ENCODE measurements at places on chromosomes 5 and 9. TPM values are rescaled to one million over a fixed set of nuclear protein-coding genes. Genes with fewer than 3 reads are reported as not detected.
A peak's percentile ranks its signal among the peaks of the same experiment; 100 is the strongest.

The UNC5A gene
- total RNA-seq: not detected

The ZNF454 gene
- total RNA-seq: 0.26 TPM

The RMND5B gene
- 21.8 TPM for total RNA-seq

The TLE1 gene
- total RNA-seq: 59.9 TPM

GRCh38 chr9:95724253-95724991, 151.1 kb upstream of the ERCC6L2 start:
- H3K4me3 ChIP-seq: no peak overlapping the region
- DNase-seq: no peak
- no peaks in the 10 kb centered on the region for H3K36me3 ChIP-seq

DNA sequence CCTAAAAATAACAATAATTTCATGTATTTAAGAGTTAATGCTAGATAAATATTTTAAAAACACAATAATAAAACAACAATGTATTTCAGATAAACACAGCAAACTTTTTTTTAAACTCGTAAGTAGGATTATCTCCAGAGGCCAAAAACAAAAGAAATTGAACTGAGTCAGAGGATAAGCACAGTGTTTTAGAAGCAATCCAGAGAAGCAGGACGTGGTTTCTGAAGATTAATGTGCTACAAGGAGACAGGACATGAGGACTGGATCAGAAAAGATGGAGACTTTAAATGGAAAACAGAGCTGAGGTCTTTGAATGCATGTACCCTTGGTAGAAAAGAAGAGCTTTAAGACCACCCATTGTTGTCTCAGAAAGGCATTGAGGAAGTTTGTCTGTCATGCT, 491.2 kb upstream of the TLE4 start:
- H3K27ac ChIP-seq: no peak overlapping the region
- H3K36me3 ChIP-seq: no peaks in the 10 kb centered on the region
- no peak for DNase-seq
- H3K4me3 ChIP-seq: no peak overlapping the region
- H3K4me1 ChIP-seq: no peaks in the 10 kb centered on the region

GRCh38 chr5:157610990-157611389, 35.4 kb upstream of the ADAM19 start:
- no peak overlapping the region for H3K4me3 ChIP-seq
- no peaks in the 10 kb centered on the region for H3K36me3 ChIP-seq
- H3K27me3 ChIP-seq: no peaks in the 10 kb centered on the region
- H3K27ac ChIP-seq: no peak overlapping the region

GRCh38 chr5:115484368-115484767, 60.2 kb downstream of the FEM1C start:
- H3K4me3 ChIP-seq: no peak overlapping the region
- no peak overlapping the region for H3K27ac ChIP-seq

DNA sequence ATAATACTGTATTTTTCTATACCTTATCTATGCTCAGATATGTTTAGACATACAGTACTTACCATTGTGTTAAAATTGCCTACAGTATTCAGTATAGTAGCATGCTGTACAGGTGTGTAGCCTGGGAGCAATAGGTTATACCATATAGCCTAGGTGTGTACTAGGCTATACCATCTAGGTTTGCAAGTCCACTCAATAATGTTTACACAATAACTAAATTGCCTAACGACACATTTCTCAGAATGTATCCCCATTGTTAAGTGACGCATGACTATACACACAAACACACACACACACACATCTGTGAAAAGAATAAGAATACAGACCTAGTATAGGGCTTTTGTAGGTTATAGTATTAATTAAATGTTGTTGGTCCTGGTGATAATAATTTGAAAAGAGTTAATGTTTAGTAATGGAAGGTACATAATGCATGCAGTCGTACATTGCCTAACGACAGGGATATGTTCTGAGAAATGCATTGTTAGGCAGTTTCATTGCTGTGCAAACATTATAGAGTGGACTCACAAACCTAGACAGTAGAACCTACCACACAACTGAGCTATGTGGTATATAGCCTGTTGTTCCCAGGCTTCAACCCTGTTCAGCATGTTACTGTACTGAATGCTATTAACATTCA, 13.6 kb downstream of the TDRD7 start:
- H3K27me3 ChIP-seq: no peaks in the 10 kb centered on the region
- H3K36me3 ChIP-seq: no peaks in the 10 kb centered on the region
- no peak overlapping the region for H3K27ac ChIP-seq
- no peak overlapping the region for H3K4me3 ChIP-seq
- H3K4me1 ChIP-seq: no peaks in the 10 kb centered on the region

DNA sequence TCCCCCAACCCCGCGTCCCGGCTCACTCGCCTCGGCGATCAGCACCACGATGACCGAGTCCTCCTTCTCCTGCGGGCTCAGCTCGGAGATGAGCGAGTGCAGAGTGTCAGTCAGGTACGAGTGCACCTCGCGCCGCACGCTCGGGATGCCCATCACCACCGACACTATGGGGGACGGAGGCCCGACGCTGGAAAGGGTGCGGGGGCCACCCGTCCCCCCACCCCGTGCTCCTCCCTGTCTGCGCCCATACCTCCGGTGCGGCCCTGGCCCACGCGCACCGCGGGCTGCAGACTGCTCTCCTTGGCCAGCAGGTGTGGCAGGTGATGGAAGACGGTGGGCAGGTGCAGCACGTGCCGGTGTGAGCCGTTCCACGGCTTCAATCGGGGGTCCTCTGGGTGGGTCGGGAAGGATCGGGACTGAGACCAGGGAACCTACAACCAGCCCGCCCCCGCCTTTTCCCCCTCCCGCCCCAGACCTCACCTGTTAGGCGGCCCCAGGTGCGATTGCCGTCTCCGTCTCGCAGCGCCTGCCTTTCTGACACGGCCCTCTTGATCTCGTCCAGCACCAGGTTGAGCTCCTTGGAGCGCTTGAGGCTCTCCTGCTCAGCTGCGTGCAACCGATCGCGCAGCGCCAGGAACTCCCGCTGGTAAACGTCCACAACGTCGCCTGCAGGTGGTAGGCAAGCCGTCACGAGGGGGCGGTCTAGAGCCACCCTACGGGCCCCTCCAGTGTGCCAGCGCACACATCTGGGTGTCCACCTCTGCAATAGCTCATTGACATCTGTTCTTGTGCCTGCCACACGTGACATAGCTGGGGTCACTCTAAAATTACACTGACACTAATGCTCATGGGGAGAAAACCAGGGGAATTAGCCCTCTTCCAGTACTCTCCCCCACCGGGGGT, 5.1 kb downstream of the MGAT4B start:
- H3K27me3 ChIP-seq: no peaks in the 10 kb centered on the region
- H3K27ac ChIP-seq: peak overlapping the region; percentile 95
- peak; percentile 86 for DNase-seq
- peaks cover 10% of the 10 kb centered on the region for H3K36me3 ChIP-seq
- H3K4me3 ChIP-seq: no peak overlapping the region

DNA sequence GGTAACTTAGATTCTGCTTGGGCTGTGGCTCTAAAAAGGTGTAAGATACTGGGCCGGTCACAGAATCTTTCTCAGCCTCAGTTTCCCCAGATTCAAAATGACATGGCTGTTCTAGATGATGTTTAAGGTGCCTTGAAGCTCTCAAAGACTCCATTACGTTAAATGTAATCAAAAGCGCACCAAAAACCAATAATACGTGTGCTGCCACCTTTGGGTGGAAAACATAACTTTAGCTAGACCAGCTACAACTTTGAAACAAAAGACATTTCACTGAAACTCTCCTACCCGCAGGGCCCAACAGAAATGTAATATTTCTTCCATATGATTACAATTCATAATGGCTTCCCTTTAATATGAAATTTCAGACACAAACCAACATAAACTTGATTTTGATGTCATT, 35.0 kb upstream of the PCSK5 start:
- no peaks in the 10 kb centered on the region for H3K4me1 ChIP-seq
- DNase-seq: no peak
- no peak overlapping the region for H3K4me3 ChIP-seq
- H3K36me3 ChIP-seq: no peaks in the 10 kb centered on the region
- no peak overlapping the region for H3K27ac ChIP-seq
- no peaks in the 10 kb centered on the region for H3K27me3 ChIP-seq

DNA sequence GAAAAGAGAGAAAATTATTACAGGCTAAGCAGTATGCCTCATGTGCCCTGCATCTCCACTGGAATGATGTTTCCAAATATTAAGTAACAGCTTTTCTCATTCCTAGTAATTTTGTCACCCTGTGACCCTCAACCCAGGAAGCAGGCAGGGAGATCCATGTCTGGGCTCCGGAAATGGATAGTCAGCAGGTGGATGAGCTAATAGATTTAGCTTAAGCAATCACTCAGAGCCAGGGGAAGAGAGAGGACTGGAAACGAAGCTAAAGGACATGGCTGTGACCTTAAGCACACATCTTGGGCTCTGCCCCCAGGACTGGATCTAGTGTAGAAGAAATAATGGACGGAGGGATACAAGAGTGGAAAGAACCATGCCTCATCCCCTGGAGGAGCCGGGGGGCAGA, 89.5 kb downstream of the ARSB start:
- no peaks in the 10 kb centered on the region for H3K4me1 ChIP-seq
- H3K27ac ChIP-seq: no peak overlapping the region
- no peaks in the 10 kb centered on the region for H3K36me3 ChIP-seq
- DNase-seq: no peak
- H3K27me3 ChIP-seq: no peaks in the 10 kb centered on the region
- no peak overlapping the region for H3K4me3 ChIP-seq

DNA sequence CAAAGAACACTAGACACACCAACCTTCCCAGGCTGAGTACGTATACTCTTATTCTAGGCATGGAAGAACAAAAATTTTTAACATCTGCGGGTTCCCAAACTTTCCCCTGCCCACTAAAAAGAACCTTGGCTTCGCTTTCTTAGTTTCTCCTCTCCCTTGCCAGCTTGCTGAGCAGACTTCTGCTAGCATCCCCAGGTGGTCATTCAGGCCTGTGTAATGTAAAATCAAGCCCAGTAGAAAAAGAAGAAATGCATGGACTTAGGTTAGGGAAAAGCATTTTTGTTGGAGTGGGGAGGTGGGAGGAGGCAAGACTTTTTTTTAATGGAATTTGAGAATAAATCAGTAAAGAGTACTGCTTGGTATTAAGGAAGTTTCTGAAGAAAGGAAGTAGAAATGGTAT, 331.0 kb upstream of the TLE4 start:
- no peaks in the 10 kb centered on the region for H3K36me3 ChIP-seq
- no peak overlapping the region for H3K27ac ChIP-seq
- no peak overlapping the region for H3K4me3 ChIP-seq

GRCh38 chr5:158013939-158014338, 155.0 kb upstream of the CLINT1 start:
- no peak overlapping the region for H3K4me3 ChIP-seq
- H3K36me3 ChIP-seq: no peaks in the 10 kb centered on the region
- no peak overlapping the region for H3K27ac ChIP-seq
- H3K27me3 ChIP-seq: no peaks in the 10 kb centered on the region
- peak; percentile 46 for DNase-seq
- H3K4me1 ChIP-seq: peaks cover 23% of the 10 kb centered on the region

DNA sequence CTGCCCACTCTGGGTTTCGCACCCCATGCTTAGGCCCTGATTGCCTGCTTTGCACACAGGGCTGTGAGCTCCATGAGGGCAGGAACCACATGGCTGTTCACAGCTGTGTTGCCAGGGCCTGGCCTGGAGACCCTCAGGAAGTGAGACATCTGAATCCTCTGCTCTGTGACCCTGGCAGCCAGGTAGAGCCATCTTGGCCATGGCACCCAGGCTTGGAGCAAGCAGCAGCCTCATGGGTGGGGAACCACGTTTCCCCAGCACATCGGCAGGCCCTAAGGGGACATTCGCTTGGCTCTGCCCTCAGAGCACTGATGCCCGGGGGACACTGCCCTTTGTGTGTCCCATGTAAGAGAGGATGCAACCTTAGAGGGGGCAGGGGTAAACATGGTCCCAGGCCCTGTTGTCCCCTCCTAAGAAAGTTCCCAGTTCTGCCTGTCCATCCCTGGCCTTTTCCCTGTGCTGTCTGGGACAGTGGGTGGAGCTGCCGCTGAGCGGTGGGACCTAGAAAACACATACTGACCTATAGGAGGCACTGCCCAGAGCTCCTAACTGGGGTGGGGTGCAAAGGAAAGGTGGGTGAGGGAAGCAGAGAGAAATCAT, 144.1 kb upstream of the IER5L start:
- no peak for DNase-seq
- H3K4me1 ChIP-seq: peaks cover 4% of the 10 kb centered on the region
- H3K36me3 ChIP-seq: no peaks in the 10 kb centered on the region
- H3K27me3 ChIP-seq: no peaks in the 10 kb centered on the region
- peak overlapping the region; percentile 73 for H3K27ac ChIP-seq

- peak overlapping the region; percentile 84 for H3K27ac ChIP-seq
- H3K27me3 ChIP-seq: no peaks in the 10 kb centered on the region
- peak; percentile 78 for DNase-seq
- H3K36me3 ChIP-seq: no peaks in the 10 kb centered on the region
Observed at GRCh38 chr9:128762671-128763449, 8.9 kb downstream of the ZER1 start.

DNA sequence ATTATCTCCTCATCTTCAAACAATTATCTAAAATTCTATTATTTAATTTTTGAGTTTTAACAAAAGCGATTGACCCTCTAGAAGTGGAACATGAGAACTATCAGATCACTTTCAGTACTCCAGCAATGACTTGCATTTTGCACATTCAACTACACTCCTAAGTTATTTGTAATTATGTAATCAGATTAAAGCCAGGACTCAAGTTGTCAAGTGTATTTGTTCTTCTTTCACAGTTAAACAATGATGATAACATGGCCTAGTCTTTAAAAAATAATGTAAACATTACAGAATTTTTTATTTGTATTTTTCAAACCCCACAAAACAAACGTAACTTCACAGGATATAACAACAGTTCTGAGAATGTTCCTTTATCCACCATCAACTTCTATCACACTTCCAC, 2148.9 kb upstream of the ACO1 start:
- no peaks in the 10 kb centered on the region for H3K36me3 ChIP-seq
- no peak overlapping the region for H3K27ac ChIP-seq
- H3K4me3 ChIP-seq: no peak overlapping the region

DNA sequence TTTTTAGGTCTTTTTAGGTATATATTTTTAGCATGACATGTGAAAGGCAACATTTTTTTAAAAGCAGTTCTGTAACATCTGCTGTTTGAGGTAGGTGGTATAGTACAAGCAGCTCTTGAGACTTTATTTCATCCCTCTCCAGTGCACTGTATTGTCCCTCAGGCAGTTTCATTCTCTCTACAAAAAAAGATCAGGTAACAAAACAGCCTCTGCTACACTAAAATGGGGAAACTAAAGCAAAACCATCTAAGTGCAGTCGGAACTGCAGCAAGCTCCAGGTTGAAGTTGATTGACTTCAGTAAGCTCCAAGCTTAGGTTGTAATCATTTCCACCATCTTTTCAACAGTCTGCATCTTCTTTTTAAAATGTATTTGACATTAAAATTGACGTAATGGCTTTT, 195.6 kb downstream of the DEPDC1B start:
- H3K27me3 ChIP-seq: no peaks in the 10 kb centered on the region
- no peaks in the 10 kb centered on the region for H3K36me3 ChIP-seq
- no peak overlapping the region for H3K27ac ChIP-seq
- no peak overlapping the region for H3K4me3 ChIP-seq
- no peak for DNase-seq

- H3K4me1 ChIP-seq: no peaks in the 10 kb centered on the region
- no peak overlapping the region for H3K4me3 ChIP-seq
- no peak overlapping the region for H3K27ac ChIP-seq
- no peaks in the 10 kb centered on the region for H3K36me3 ChIP-seq
Observed at GRCh38 chr5:1480217-1480616, 35.0 kb upstream of the SLC6A3 start.

GRCh38 chr9:120654272-120654671, 60.0 kb downstream of the MEGF9 start:
- H3K27me3 ChIP-seq: no peaks in the 10 kb centered on the region
- H3K4me1 ChIP-seq: no peaks in the 10 kb centered on the region
- no peaks in the 10 kb centered on the region for H3K36me3 ChIP-seq
- H3K4me3 ChIP-seq: no peak overlapping the region

Measured in right lobe of liver (tissue), 6 donors.